ENCODE measurements at places on chromosomes 12 and 14. TPM values are rescaled to one million over a fixed set of nuclear protein-coding genes. Genes with fewer than 3 reads are reported as not detected.

DNA sequence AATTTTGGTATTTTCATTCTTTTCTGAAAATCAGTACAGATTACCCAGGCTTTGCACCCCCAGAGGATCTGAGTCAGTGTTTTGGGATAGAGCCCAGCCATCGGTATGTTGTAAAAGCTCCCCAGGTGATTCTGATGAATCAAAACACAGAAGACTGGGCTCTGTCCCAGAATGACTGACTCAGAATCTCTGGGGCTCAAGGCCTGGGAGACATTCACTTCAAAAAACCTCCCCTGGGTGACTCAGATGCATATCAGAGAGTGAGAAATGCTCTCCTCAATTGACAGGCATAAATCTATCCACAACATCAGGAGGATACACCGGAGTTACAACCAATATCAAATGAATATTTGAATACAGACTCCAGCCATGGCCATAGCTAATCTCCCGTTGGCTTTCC is 32.6 kb downstream of the SLC35F4 start:
- peak; percentile 72 for ATAC-seq

DNA sequence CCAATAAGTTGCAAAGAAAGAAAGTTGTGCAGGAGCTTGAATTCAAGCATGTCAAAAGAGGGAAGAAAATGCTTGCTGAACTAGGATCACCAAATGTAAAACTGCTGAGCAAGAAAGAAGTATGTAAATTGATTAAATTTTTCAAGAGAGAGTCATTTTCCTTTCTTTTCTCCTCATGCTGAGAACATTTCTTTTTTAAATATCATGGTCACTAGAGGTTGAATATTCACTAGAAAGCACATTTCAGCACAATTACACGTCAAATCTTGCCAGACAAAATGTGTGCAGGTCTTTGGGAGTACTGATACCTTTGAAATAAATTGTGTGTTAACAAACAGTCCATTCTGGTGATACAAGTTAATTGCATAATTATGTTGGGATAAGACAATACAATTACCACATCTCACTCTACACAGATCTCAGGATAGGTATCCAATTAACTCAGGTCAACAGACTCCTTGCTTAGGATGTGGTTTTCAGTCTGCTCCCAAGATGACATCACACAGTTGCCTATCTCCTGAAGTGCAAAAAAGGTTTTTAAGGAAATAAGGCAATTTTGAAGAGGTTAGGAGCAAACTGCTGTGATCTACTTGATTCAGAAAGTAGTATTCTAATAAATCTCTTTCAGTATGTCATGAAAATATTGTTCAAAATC is 862.2 kb downstream of the RPS29 start:
- no peak for ATAC-seq

- ATAC-seq: no peak
These were observed 397.4 kb downstream of the ADAMTS20 start for GRCh38 chr12:43154498-43155045.

KRT74 gene
- not detected for total RNA-seq

GRCh38 chr12:129195081-129195480 is 341.8 kb downstream of the GLT1D1 start:
- ATAC-seq: no peak

- ATAC-seq: no peak
These were observed 239.7 kb downstream of the BCAT1 start for GRCh38 chr12:24709216-24709615.

DYNC1H1 gene
- total RNA-seq: 659 TPM

DNA sequence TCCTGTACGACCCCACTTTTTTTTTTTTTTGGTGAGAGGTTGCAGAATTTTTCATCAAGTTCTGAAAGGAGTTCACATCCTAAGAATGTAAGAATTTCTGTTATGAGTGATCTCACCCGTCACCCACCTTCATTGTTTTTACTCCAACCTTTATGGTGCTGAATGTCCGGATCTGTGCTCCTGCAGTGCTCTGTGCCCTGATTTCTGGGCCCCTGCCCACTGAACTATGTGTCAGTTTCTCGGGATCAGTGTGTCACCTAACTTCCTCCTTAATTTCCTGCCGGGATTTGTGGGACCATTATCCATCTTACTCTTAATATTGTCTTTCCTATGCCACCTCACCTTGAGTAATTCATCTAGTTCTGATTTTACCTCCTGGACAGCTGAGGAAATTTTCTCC is 11.6 kb downstream of the RASSF8 start:
- ATAC-seq: no peak

- no peak for ATAC-seq
These were observed 15.7 kb upstream of the KCNA1 start for GRCh38 chr12:4894019-4894418.

FOXM1 gene
- total RNA-seq: not detected
